ENCODE measurements at places on chromosomes 2 and 18. TPM values are rescaled to one million over a fixed set of nuclear protein-coding genes. Genes with fewer than 3 reads are reported as not detected.

GRCh38 chr2:155412598-155412997 lies 714.1 kb downstream of the KCNJ3 start:
- H3K4me3 ChIP-seq = no peak overlapping the region
- DNase-seq = no peak
- H3K27ac ChIP-seq = no peak overlapping the region
- H3K27me3 ChIP-seq = no peaks in the 10 kb centered on the region
- no peaks in the 10 kb centered on the region for H3K36me3 ChIP-seq

- no peak overlapping the region for H3K4me3 ChIP-seq
- DNase-seq = no peak
- no peaks in the 10 kb centered on the region for H3K4me1 ChIP-seq
- no peak overlapping the region for H3K27ac ChIP-seq
- no peaks in the 10 kb centered on the region for H3K27me3 ChIP-seq
- H3K36me3 ChIP-seq = no peaks in the 10 kb centered on the region
Observed at GRCh38 chr2:13682540-13683272, 949.8 kb upstream of the LRATD1 start.

GRCh38 chr2:98825020-98825350 lies 94.1 kb upstream of the MGAT4A start:
- peaks cover 2% of the 10 kb centered on the region for H3K36me3 ChIP-seq
- peaks cover 17% of the 10 kb centered on the region for H3K27me3 ChIP-seq
- H3K4me3 ChIP-seq = no peak overlapping the region
- no peak for DNase-seq
- no peak overlapping the region for H3K27ac ChIP-seq

DNA sequence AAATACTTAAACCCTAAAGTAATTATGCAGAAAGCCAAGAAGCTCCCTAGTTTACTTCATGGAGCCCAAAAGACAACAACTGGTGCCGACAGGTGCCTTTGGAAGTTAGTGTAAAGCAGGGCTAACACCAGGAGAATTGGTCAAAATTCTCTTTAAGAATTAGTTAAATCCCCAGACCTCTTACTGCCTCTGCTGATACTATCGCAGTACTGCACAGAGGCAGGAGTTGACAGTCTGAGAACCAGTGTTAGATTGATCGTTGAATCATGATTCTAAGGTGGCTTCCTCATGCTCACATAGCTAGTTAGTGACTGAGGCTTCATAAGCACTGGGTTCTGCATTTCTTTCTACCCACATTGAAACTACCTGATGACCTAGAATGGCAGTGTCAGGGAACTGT lies 445.0 kb downstream of the XIRP2 start:
- H3K27ac ChIP-seq = no peak overlapping the region
- H3K27me3 ChIP-seq = no peaks in the 10 kb centered on the region
- H3K4me3 ChIP-seq = no peak overlapping the region
- no peak for DNase-seq

- H3K4me1 ChIP-seq = peaks cover 42% of the 10 kb centered on the region
- H3K36me3 ChIP-seq = no peaks in the 10 kb centered on the region
- no peak for DNase-seq
Observed at GRCh38 chr2:237669628-237670392, 42.4 kb downstream of the LRRFIP1 start.

SERPINE2 gene
- total RNA-seq = 7.4 TPM
